Left lung (tissue), 14 donors: ENCODE measurements at places on chromosomes 6 and 20.

GRCh38 chr20:46642969-46643343 lies 8.3 kb downstream of the SLC13A3 start:
- DNase-seq: no peak

GRCh38 chr20:2741881-2742280 lies 49.3 kb downstream of the EBF4 start:
- no peak for DNase-seq

DNA sequence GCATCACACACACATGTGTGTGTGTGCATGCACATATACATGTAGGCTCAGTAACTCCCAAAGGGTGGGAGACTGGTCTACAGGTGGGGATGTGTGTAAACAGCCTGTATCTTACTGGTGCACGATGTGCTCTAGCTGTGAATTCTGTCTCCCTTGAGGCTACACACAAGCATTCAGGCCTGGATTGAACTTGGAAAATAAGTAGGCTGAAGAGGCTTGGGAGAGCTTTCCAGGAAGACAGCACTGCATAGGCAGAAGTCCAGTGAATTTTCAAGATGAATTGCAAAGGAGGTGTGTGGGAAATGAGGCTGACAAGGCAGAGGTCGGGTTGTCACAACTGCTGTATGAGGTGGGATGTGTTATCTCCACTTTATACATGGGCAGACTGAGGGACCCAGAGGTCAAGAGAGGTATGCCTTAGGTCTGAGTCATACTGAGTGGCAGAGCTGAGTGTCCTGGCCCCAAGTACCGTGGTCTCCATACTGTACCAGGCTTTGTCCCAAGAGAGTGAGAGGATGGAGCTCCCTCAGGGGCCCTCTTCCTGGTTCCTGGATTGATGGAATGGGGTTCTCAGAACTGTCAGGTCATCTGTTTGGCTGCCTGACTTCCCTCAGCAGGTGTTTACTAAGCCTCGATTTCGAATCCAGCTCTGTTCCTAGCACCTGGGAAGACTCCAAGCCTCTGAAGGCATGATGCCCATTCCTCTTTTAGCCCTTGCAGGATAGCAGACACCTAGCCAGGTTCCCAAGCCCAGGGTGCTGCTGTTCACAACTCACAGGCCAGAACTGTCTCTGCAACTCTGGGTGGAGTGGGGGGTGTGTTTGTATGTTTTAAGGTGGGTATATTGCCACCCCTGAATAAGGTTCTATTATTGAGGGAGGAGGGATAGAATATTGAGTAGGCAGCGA lies 14.4 kb downstream of the SNPH start:
- no peak for DNase-seq

- no peak for DNase-seq
Observed at GRCh38 chr20:5031206-5031557, 29.9 kb upstream of the SLC23A2 start.

DNA sequence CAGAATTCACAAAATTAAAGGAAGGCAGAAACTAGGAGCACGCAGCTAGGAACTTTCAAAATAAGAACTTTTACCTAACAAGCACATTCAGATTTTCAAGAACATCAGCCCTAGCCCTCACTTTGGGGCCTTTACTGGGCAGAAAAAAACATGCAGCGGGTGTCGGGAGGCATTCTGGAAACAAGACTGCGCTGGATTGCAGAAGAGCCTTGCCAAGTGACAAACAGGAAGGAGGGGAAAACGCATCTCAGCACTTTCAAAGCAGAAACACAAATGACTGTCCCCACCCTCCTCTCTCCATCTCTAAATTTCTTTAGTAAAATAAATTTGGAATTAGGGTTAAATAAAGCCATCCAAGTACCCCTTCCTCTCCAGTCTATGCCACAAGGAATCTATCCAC lies 74.6 kb upstream of the RREB1 start:
- no peak for DNase-seq
